LHCN-M2 (cell line): ENCODE measurements at places on chromosomes 6 and 20. TPM values are rescaled to one million over a fixed set of nuclear protein-coding genes. Genes with fewer than 3 reads are reported as not detected.
A peak's percentile ranks its signal among the peaks of the same experiment; 100 is the strongest.

DNA sequence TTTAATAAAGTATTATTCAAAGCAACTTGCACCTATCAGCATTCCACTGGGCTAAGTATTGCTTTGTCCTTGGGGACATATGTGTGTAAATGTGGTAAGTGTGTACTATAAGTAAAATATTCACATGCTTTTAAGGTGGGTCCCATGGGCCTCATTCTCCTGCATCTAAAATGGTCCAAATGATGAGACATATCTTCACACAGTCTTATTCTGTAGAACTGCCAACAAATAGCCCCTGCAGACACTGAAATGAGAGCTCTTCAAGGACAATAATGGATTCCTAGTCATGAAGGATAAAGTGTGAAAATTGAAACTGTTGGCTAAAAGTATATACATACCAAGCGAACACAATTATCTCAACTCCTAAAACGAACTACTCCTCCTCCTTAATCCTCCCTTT, 81.8 kb downstream of the SMLR1 start:
- DNase-seq, result no peak

DNA sequence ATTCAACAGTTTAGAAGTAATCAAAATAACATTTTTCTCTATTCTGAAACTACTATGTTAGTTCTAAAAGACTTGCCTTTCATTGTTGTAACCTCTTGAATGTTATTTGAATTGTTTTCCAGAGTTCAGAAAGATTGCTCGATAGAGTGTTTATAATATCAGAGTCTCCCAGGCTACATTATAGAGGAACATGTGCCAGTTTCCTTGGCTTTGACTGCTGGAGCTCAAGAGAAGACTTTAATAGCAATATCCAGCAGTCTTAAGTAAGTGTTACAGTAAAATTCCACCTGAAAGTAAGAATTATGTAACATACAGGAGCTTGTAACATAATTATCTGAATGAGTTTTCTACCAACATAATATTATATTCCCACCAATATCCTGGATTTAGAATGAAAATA, 991.8 kb upstream of the ADGRB3 start:
- DNase-seq, result no peak

GRCh38 chr6:586553-586952, 70.3 kb downstream of the HUS1B start:
- DNase-seq, result no peak

DNA sequence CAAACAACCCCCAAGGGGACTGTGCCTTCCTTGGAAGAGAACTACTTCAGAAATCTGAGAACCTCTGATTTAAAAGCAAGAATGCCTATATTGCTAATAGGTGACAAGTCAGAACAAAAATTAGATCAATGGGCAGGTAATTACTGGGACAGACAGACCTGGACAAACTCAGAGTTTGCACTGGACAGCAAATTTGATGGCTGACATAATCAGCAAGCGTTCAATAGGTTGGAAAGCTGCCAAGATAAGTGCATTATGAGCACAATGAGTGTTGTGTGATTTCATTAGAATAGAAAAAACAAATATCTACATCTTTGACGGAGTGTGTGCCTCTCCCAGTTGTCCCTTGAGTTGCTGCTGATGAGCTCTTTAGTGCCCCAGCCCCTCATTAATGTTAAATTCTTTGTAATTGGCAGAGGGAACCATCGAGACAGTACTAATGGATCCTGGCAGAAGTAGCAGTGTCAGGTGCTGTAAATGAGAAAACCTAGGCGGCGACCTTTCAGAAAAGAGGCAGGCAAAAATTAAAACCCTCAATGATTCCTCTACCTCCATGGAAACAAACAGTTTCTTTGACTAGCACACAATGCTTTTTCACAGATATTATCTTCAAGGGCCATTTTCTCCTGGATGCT, 116.5 kb upstream of the COL21A1 start:
- DNase-seq, result no peak

DNA sequence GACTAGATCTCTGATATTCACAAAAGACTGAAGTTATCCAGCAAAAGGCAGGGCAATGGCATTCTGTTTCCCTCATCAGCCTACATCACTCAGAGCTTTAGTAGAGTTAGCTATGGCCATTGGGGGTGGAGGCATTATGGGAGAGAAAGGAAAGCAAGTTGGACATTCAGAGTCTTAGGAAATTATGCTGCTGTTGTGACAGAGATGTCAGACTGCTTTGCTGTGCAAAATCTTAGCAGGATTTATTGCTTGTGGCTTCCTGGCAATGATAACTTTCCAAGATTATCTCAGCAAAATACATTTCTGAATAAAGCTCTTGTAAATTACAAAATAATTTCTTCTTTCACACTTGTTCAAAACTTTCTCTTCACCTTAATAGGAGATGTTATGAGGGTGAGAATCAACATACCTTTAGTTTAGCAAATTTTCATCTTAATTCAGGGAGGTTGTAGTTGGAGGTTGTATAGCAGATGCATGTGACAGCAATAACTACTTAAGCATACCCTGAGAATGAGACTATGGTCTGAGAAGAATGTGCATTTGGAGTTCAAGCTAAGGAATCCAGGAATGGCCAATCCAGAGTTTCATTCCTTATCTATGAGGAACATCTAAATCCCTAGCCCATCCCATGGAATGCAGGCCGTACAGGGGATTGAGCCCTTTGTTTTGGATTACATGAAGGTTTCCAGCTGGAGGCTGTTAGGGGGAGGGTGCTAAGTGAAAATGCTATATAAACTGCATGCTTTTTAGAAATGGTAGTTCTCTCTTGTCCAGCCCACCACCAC, 179.8 kb downstream of the HAO1 start:
- no peak for DNase-seq

- DNase-seq, result no peak
Measured at GRCh38 chr6:106215608-106216007, 110.0 kb downstream of the ATG5 start.

DNA sequence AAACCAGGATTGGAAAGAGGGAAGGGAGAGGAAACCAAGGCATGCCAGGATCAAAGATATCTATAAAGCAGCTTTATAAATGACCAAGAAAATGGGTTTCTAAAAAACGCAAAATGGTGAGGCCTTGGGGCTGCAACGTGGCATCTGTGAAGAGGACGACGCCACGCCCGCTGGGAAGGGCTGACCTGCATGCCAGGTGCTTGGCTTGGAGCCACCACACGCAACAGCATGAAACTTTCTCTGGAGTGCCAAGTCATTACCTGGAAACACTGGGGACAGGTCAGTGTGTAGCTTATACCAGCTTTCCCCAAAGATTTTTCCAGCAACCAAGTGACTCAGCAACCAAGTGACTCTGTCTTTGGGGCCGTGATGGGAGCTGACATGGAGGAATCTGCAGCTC, 82.5 kb downstream of the POPDC3 start:
- DNase-seq, result no peak

- no peak for DNase-seq
Measured at GRCh38 chr6:51960419-51960818, 127.0 kb downstream of the PKHD1 start.

DNA sequence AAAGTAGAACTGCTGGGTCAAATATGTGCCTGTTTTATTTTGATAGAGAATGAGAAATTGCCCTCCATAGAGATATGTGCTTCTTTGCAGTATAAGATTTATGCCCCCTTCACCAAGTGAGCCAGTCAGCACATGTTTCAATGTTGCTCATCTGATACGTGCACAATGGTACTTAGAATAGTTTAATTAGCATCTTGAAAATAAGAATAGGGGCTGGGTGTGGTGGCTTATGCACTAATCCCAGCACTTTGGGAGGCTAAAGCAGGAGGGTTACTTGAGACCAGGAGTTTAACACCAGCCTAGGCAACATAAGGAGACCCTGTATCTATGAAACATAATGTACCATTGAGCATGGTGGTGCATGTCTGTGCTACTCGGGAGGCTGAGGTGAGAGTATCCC, 20.3 kb upstream of the C20orf204 start:
- no peak for DNase-seq

- DNase-seq, result no peak
Measured at GRCh38 chr20:36308986-36309385, 2.8 kb downstream of the DLGAP4 start.

GRCh38 chr6:117463762-117464665, 18.5 kb upstream of the DCBLD1 start:
- peak; percentile 82 for DNase-seq

DNA sequence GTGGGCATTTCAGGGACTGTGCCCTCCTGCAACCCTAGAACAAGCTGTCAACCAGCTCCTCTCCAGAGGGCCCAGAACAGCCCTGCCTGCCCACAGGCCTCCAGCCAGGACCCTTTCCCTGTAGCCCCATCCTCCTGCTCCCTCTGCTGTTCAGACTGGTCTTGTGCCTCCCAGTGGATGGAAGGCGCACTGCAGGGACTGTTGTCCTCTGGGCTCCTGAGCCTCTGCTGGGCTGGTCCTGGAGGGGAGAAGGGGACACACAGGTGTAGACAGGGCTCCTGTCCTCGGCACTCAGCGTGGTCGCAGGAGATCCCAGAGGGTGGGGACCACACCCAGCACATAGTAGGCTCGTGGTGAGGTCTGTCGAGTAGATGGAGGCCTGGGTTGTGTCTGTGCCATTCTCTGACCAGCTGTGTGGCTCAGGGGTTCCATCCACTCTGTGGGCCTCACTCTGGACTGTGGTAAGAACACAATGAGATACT, 11.5 kb downstream of the ITPR3 start:
- DNase-seq, result peak; percentile 64

- no peak for DNase-seq
Measured at GRCh38 chr20:3181270-3181669, 7.9 kb upstream of the LZTS3 start.

DNA sequence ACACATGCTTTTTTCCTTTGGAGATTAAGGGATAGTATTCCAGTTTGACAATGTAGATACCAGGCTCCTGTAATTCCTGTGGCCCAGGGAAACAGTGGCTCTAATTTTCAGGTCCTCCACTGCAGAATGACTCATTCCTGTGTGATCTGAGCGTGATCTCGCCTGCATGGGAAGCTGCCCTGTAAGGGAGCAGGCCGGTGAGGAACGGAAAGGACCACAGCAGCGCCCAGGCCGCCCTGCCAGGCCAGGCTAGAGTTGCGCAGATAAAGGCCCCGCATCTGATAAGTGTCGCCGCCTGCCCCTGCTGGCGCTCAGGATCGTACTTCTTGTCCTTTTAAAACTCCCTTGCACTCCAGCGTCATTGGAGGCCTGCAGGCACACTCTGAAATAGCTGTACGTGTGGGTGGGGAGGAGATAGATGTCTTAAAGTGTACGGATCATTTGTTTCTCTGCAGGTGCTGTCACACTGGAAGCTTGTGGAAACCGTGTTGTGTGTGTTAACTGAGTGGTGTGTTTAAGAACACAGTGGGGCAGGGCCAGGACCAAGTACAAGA, 60.7 kb downstream of the SYNJ2 start:
- peak; percentile 53 for DNase-seq

- DNase-seq, result no peak
Measured at GRCh38 chr6:158387036-158387435, 74.8 kb downstream of the TULP4 start.

GRCh38 chr6:166297606-166298005, 10.6 kb downstream of the PRR18 start:
- no peak for DNase-seq

GRCh38 chr6:20991910-20992309, 457.7 kb downstream of the CDKAL1 start:
- DNase-seq, result no peak

Gene PM20D2
- 4.6 and 4.9 TPM in 2 replicates for total RNA-seq

Gene DLK2
- 2.4 and 4.4 TPM in 2 replicates for total RNA-seq

Gene HSF2
- 23.8 and 28.9 TPM in 2 replicates for total RNA-seq

Gene GABRR1
- not detected in 2 replicates for total RNA-seq
